ENCODE measurements at places on chromosomes 2 and 18.

DNA sequence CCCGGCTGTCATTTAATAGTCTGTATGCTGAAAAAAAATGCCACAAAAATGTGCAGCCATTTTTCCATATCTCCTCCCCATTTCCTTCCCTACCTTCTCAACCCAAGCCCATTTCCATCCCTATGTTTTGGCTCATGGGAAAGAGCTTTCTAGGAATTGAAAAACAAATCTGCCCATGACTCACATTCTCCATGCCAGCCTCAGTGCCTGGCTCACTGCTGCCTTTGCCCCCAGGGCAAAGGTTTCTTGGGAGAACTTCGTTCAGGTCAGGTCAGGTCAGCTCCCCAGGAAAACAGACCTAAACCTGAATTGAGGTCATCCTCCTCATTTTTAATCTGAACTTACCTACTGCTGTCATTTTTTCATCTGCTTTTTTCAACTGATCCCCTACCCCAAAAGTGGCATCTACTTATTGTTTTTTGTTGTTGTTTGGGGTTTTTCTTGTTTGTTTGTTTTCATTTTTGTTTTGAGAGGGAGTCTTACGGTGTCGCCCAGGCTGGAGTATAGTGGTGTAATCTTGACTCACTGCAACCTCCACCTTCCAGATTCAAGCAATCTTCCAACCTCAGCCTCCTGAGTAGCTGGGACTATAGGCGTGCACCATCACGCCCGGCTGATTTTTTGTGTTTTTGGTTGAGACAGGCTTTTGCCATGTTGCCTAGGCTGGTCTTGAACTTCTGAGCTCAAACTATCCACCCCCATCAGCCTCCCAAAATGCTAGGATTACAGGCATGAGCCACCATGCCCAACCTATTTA lies 66.7 kb downstream of the FECH start:
- no peak for DNase-seq

DNA sequence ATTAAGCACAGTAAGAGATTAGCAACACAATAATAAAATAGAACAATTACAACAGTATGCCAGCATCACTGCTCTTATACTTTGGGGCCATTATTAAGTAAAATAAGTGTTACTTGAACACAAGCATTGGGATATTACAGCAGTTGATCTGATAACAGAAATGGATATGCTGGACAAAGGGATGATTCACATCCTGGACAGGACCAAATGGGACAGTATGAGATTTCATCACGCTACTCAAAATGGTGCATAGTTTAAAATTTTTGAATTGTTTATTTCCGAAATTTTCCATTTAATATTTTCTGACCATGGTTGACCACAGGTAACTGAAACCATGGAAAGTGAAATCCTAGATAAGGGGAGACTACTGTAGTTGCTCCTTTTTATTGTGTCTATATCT lies 138.2 kb downstream of the UBR3 start:
- DNase-seq, result no peak

DNA sequence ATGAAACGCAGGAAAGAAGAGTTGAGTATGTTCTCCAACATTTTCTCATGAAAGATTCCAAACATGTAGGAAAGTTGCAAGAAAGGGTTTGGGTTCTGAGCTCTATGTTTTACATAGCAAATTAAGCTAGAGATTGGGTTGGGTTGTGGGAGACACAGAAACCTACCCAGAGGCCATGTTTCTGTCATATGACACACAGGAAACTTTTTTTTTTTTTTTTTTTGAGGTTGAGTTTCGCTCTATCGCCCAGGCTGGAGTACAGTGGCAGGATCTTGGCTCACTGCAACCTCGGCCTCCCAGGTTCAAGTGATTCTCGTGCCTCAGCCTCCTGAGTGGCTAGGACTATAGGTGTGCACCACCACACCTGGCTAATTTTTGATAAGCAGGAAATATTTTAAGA lies 57.6 kb downstream of the DOCK10 start:
- no peak for DNase-seq

- no peak for DNase-seq
These were observed 7.0 kb downstream of the HJURP start for GRCh38 chr2:233847248-233847898.

- DNase-seq, result no peak
These were observed 23.7 kb upstream of the DNAH6 start for GRCh38 chr2:84492571-84492970.

DNA sequence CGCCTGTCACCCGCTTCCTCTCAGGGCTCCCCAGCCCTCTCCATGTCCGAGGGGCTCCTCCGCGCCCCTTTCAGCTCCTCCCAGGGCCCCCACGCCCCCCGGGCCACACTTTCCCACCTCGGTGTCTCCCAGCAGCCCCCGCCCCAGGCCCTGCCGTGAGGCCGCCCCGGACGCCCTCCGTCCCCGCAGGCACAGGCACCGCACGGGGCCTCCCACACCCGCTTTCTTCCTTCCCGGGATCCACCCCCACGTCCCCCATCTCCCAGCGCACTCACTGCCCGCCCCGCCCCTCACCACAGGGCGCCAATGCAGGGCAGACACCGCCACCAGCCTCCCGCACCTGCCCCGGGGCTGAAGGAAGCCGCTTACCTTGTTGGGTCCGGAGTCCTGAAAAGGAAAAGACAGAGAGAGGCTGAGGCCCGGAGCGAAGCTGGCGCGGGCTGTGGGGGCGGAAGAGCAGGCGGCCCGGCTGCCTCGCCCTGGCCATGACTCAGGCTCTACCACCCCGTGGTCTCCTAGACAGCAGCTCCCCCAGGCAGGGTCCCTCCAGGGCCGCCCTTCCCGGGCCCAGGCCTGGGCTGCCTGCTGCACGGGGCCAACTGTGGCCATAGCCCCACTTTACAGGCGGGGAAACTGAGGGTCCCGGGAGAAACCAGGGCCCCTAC lies 37.7 kb downstream of the KIF1A start:
- DNase-seq, result no peak

DNA sequence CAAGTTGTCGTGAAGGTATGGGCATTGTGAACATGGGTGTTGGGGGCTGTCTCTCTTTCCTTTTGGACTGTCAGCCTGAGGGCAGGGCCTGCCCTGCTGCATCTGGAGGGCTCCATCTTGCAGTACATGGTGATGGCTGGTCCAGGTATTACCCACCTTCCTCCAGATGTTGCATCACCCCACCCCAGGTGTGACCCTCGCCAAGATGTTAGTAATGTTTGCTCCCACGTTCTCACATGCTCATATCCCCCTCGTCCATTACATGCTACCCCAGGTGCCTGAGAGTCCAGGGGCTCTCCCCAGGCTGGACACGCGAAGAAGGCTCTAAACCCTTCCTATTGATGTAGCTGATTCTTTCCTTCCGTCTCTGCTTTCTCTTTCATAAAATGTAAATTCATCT lies 13.9 kb downstream of the ZAP70 start:
- DNase-seq, result no peak

DNA sequence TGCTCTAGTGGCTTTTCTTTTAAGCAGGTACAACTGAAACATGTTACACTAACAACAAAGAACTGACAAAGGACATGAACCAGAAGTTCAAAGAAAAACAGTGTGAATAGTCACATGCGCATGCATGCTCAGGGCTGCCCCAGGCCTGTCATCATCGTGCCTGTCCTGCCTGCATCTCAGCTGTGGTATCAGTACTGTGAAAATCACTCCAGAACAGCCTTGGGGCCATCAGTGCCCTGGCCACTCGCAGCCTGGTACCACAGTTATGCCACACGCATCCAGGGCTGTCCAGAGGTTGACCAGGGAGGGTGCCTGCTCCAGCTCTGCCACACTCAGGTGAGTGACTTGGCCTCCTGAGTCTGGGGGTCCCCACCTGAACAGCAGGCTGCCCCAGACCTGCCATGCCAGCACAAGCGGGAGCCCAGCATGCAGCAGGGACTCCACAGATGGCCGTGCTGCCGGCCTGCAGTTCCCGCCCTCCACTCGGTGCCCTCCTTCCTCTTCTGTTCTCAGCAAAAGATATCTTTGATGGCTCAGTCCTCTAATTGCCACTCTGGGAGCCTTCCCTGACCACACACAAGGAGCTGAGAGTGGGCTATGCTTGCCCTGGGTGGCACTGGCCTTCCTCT lies 12.3 kb downstream of the LIMS2 start:
- DNase-seq, result no peak

- no peak for DNase-seq
These were observed 385.2 kb downstream of the TNS1 start for GRCh38 chr2:217617616-217618022.

- no peak for DNase-seq
These were observed 56.1 kb upstream of the NAB1 start for GRCh38 chr2:190592831-190593230.

GRCh38 chr2:5826979-5827655 lies 134.9 kb downstream of the SOX11 start:
- DNase-seq, result no peak

DNA sequence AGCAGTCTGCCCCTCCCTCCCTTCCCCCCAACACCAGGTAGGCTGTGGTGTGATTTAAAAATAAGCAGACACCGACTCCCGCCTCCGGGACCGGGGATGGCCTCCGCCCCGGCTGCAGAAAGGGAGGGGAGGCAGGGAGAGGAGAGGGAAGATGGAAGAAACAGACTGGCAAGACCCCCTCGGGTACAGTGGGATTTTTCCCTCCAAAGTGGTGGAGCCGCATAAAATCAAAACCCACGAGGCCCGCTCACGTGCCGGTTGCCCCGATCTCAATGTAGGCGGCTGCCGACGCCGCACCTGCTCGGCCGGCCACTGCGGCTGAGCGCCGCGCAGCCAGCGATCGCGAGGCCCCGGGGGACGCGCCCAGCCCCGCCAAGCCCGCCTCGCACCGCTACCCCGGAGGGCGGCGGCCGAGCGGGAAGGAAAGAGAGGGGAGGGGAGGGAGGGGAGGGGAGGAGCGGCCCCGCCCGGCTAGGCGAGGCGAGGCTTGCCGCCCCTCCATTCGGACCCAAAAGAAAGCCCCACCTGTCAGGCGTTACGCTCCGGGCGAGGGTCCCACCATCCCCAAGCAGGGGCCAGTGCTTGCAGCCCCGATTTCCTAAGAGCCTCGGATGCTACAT lies 811 bp downstream of the ADD2 start:
- peak; percentile 13 for DNase-seq

DNA sequence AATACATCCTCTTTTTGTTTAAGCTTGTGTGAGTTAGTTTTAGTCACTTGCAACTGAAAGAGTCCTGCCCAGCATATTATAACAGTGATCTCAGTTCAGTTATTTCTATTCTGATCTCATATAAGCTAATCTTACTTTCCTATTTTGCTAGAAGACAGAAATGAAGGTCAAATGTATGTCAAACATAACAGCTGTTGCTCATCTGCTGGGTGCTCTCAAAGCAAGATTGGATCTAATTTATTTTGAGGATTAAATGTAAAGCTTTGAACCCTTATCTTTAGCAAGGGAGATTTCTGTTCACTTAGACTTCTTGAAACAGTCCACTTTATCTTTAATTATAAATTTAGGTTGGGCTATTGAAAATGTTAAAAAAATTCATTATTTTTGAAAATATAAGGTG lies 31.2 kb downstream of the CRYGD start:
- DNase-seq, result no peak

GRCh38 chr2:78992451-78992806 lies 33.1 kb upstream of the REG3G start:
- DNase-seq, result no peak

- DNase-seq, result no peak
These were observed 21.2 kb downstream of the VIT start for GRCh38 chr2:36717603-36718266.

DNA sequence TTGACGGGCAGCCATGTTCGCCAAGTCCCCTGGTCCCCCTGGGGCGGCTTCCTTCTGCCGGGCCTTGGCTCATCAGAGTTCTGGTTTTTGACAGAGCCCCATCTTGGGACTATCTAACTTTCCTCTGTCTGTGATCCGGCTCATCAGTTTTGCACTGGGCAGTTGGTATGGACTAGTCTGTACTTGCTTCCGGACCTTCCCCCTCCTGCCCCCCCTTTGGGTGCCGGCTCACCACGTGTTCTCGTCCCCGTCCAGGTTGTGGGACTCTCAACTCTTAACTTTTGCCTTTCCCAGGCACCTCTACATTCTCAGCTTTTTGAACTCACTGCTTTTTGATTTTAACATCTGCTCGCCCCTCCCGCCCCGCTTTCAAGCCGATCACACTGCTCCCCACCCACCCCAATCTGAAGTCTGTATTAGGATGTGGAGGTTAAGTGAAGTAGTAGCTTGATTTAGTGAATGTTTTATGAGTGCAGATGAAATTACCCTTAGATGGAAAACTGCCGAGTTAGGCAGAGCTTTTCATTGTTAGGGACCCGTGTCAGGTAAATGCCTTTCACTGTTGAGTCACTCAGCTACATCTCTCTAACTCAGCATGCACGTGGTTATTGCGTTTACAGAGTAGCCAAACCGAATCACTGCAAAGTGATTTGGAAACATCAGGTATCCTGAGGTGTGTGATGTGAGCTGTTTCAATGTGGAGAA lies 874 bp downstream of the WDR43 start:
- peak; percentile 29 for DNase-seq

- DNase-seq, result no peak
These were observed 139.7 kb downstream of the PRPF40A start for GRCh38 chr2:152577579-152577978.

- DNase-seq, result no peak
These were observed 56.2 kb downstream of the CAVIN2 start for GRCh38 chr2:191790737-191791136.

- DNase-seq, result no peak
These were observed 31.8 kb upstream of the MTCL1 start for GRCh38 chr18:8673256-8674209.

DNA sequence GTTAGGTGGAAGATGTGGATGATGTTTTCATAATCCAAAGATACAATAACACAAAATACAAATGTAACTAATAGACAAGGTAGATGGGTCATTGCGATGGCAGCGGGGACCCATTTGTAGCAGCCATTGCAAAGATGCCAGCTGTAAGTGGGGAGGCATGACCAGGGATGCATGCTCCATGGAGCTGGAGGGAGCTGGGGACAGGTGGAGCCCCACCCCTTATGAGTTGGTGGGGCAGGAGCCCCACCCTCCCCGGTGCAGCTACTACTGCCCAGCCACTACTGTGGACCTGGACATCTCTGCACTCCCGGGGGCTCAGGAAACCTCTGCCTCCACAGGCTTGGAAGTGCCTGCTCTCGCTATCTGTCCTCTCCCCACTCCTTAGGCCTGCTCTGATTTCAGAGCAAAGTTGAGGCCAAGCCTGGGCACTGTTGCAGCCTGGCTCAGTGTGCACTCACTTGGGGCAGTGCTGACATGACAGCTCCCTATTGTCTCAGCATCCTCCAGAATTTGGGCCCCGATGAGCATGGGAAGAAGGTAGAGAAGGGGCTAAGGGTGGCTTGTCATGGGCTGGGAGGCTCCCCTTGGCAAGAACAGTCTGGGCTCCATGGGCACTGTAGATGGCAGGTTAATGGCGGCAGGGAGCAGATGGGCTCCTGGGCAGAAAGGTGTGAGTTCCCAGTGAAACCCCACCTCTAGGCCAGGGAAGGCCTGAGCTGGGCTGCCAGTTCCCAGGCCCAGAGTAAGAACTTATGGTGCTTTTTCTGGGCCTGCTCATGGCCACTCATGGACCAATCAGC lies 81.1 kb downstream of the ZNF804A start:
- no peak for DNase-seq

GRCh38 chr2:149894760-149895159 lies 307.2 kb upstream of the MMADHC start:
- no peak for DNase-seq

GRCh38 chr2:216774180-216774579 lies 78.8 kb upstream of the IGFBP5 start:
- no peak for DNase-seq

GRCh38 chr2:50712569-50712968 lies 319.4 kb downstream of the NRXN1 start:
- DNase-seq, result no peak

GRCh38 chr2:108835040-108835439 lies 48.5 kb downstream of the CCDC138 start:
- DNase-seq, result no peak

All from CD4-positive, alpha-beta T cell treated with Interleukin-4 for 1 hour (primary cell).